PC-9 (cell line): ENCODE measurements at places on chromosomes 3 and 15.

DNA sequence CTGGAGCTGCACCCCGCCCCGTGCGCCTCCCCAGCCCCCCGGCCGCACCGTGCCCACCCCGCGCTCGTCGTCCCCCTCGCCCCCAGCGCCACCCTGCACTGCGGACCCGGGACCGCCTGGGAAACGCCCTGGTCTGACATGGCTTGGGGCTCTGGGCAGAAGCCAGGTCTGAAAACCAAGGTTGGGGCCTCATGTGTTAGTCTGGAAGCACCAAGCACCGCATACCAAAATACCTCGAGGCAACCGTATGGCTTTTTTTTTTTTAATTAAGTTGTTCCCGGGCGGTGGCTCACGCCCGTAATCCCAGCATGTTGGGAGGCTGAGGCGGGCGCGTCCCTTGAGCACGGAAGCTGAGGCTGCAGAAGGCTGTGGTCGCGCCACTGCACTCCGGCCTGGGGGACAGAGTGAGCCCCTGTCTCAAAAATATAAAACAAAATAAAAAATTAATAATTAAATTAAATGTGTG is 91.5 kb upstream of the CHD2 start:
- H3K27me3 ChIP-seq: no peaks in the 10 kb centered on the region
- peak overlapping the region; percentile 99 for H3K27ac ChIP-seq
- peaks cover 68% of the 10 kb centered on the region for H3K4me1 ChIP-seq

DNA sequence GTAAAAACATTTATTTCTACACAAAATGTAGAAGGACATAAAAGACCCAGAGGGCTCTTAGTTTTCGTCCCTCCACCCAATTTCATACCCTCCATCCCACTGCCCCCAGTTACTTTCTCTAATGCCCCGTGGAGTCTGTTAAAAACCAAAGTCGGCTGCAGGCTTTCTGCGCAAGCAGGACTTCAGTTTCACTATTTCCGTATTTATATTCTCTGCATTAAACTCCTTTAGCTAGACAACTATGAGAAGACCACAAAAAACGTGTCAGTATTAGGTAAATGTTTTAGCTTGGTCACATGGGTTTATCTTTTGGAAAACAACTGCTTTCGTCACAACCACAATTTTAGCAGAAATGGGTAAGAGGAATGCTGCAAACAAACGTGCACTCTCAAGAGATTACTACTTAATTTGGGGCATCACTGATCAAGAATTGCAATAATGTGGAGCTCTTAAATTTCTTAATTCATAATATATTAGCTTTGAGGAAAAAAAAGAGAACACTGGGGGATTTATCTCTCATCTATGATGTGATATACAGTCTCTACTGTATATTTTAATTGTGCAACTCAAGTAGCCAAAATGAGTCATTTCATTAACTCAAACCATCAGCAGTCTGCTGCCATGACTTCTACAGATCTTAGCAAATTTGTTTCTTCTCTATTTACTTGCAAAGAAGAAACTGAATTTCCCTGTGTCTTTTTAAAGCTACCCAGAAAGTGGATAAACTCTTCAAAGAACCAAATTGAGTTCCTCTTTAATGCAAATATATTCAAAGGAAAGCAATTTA is 740 bp upstream of the NSMCE3 start:
- H3K4me1 ChIP-seq: no peaks in the 10 kb centered on the region; the same call in 1 of the 2 replicates
- H3K4me3 ChIP-seq: peak overlapping the region; percentile 65
- no peak overlapping the region for H3K27ac ChIP-seq
- no peaks in the 10 kb centered on the region; the same call in 1 of the 2 replicates for H3K27me3 ChIP-seq
- no peaks in the 10 kb centered on the region for H3K36me3 ChIP-seq

DNA sequence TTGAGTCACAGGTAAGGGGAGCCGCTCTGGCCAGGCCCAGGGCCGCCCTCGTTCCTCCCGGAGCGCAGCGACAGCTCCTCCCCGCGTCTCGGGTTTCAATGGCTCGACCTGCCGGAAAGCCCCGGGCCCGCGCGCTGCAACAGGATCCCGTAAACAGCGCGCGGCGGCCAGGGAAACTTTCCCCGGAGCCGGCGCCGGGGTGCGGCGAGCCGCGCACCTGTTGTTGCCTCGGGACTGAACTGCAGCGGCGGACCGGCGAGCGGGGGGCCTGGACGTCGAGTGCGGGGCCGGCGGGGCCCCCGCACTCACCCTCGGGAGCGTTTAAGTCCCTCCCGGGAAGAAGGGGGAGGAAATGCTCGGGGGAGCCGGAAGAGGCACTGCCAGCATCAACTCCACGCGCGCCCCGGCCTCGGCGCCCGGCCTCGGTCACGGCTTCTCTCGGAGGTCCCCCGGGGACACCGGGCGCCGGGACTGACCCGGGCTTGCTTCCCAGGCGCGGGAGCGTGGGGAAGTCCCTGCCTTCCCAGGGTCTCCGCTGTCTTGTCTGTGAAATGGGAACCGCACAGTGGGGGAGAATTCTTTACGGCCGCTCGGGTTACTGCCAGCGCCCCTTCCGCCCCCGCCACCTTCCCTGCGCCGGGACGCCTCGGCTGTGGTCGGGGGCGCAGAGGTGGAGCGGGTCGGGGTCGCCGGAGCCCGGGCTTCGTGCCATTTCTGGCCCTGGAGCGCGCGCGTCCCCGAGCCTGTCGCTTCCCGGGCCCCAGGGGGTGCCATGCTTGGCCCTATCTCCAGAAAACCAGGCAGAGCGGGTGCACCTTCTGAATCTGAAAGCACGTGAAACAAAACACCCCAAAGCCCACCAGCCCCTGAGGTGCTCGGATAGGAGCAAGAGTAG is 7.5 kb upstream of the PGPEP1L start:
- peaks cover 16% of the 10 kb centered on the region for H3K4me1 ChIP-seq
- no peaks in the 10 kb centered on the region for H3K36me3 ChIP-seq
- H3K27me3 ChIP-seq: no peaks in the 10 kb centered on the region
- DNase-seq: peak; percentile 74
- peak overlapping the region; percentile 68 for H3K27ac ChIP-seq
- H3K4me3 ChIP-seq: peak overlapping the region; percentile 90

GRCh38 chr3:38649500-38650247 is at the start of gene SCN5A:
SCN5A (minus strand) TSS chr3:38649687; CDS start chr3:38633307, 16,380 bp downstream.
- no peak within 1 kb of the TSS for H3K27ac ChIP-seq
- H3K27me3 ChIP-seq: peaks cover 14% of the 10 kb centered on the region
- DNase-seq: no peak
- H3K4me1 ChIP-seq: no peaks in the 10 kb centered on the region
- H3K36me3 ChIP-seq: no peaks in the 10 kb centered on the region

GRCh38 chr15:41465822-41466421 is 27.8 kb upstream of the ITPKA start:
- no peak overlapping the region for H3K4me3 ChIP-seq
- H3K36me3 ChIP-seq: no peaks in the 10 kb centered on the region

DNA sequence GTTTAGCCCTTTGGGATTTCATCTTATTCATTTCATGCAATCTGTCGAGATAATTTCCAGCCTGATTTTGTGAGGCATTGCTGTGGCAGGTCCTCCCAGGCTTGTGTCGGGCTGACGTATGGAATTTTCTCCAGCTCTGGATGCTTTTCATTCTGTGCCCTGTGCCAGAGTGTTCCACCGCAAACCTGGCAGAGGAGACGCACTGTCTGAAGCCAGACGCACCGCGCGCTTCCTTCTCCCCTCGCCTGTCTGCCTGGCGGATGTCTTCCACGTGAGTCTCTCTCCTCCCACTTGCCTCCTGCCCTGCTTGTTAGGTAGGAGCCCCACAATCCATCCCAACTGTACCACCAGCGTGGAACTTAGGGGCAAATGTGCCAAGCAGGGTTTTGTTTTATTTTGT is 20.1 kb upstream of the GLCE start:
- DNase-seq: no peak
- H3K27me3 ChIP-seq: no peaks in the 10 kb centered on the region

GRCh38 chr15:68368731-68369435 is 63.1 kb downstream of the ITGA11 start:
- no peak overlapping the region for H3K27ac ChIP-seq
- no peaks in the 10 kb centered on the region for H3K4me1 ChIP-seq
- no peaks in the 10 kb centered on the region for H3K27me3 ChIP-seq
- no peak for DNase-seq
- H3K4me3 ChIP-seq: no peak overlapping the region

GRCh38 chr3:118793176-118793575 is 241.5 kb downstream of the IGSF11 start:
- no peaks in the 10 kb centered on the region for H3K4me1 ChIP-seq
- no peak for DNase-seq
- no peak overlapping the region for H3K27ac ChIP-seq

DNA sequence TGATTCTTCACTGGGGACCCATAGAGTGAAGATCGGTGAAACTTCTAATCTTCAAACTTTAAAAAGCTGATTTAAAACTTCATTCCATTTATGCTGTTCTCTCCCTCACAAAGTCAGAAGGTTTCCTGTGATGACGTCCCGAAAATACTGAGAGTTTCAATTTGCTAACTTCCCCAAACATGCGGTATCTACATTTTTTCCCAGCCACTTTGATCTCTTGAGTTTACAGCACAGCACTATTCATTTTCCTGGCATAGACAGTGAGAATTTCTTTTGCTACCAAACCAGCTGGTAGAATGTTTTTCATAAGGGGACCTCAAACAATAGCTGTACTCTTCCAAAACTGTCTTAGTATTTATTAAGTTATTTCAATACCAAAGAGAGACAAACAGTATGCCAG is 156.8 kb downstream of the LSAMP start:
- no peak for DNase-seq
- H3K4me3 ChIP-seq: no peak overlapping the region

GRCh38 chr3:56753206-56753820 is 48.4 kb downstream of the ARHGEF3 start:
- H3K4me1 ChIP-seq: peaks cover 5% of the 10 kb centered on the region
- no peaks in the 10 kb centered on the region for H3K27me3 ChIP-seq
- H3K27ac ChIP-seq: no peak overlapping the region
- no peak for DNase-seq
- H3K36me3 ChIP-seq: peaks cover 21% of the 10 kb centered on the region
- H3K4me3 ChIP-seq: no peak overlapping the region

- no peaks in the 10 kb centered on the region for H3K27me3 ChIP-seq
- no peaks in the 10 kb centered on the region for H3K4me1 ChIP-seq
- no peak overlapping the region for H3K27ac ChIP-seq
- H3K4me3 ChIP-seq: no peak overlapping the region
- H3K36me3 ChIP-seq: no peaks in the 10 kb centered on the region
Measured at GRCh38 chr3:99731499-99731898, 86.2 kb upstream of the CMSS1 start.

DNA sequence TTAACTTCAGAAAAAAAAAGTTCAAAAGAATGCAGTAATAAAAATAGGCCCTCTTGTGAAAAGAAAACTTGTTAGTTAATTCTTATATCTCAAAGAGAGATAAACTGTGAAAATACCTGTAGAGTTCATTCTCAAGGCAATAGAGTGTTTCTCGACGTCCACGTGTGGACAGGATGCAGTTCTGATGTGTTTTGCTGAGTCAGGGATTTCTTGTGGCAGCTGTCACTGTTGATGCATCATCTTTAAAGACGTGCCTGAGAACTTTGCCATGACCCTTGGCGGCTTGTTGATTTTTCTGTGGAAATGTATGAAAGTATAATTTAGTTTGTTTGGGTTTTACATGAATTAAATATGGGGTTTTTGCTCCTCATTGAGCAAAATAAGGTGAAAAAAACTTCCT is 702.2 kb downstream of the NLGN1 start:
- no peak overlapping the region for H3K4me3 ChIP-seq
- no peak overlapping the region for H3K27ac ChIP-seq
- H3K27me3 ChIP-seq: no peaks in the 10 kb centered on the region
- 0 out of 2 replicates have a peak, but pooled peaks cover 5% of the 10 kb centered on the region for H3K4me1 ChIP-seq
- no peaks in the 10 kb centered on the region for H3K36me3 ChIP-seq

GRCh38 chr3:134308350-134308891 is 57.8 kb upstream of the RYK start:
- no peaks in the 10 kb centered on the region for H3K27me3 ChIP-seq
- peaks cover 52% of the 10 kb centered on the region for H3K4me1 ChIP-seq
- no peak overlapping the region for H3K4me3 ChIP-seq
- peak overlapping the region; percentile 98 for H3K27ac ChIP-seq
- peak; percentile 88 for DNase-seq

DNA sequence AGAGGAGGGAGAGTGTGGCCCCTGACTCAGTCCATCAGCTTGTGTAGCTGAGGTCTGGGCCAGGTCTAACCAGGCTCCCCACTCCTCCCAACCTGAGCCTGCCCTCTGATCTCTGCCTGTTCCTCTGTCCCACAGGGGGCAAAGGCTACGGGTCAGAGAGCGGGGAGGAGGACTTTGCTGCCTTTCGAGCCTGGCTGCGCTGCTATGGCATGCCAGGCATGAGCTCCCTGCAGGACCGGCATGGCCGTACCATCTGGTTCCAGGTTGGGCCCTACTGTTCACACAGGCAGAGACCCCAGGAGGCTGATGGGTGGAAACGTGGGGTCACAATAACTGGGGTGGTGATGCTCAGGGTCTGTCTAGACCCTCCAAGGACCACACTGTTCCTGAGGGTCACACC is 6.8 kb downstream of the NEIL1 start:
- no peaks in the 10 kb centered on the region for H3K36me3 ChIP-seq
- no peaks in the 10 kb centered on the region for H3K4me1 ChIP-seq
- H3K27ac ChIP-seq: no peak overlapping the region
- DNase-seq: no peak
- H3K27me3 ChIP-seq: no peaks in the 10 kb centered on the region

- H3K27me3 ChIP-seq: no peaks in the 10 kb centered on the region
- H3K36me3 ChIP-seq: no peaks in the 10 kb centered on the region
- H3K4me1 ChIP-seq: no peaks in the 10 kb centered on the region
- DNase-seq: no peak
- H3K27ac ChIP-seq: no peak overlapping the region
Measured at GRCh38 chr3:95752199-95752598, 1062.2 kb upstream of the EPHA6 start.

- H3K36me3 ChIP-seq: no peaks in the 10 kb centered on the region
- H3K4me1 ChIP-seq: no peaks in the 10 kb centered on the region
- H3K4me3 ChIP-seq: no peak overlapping the region
- no peaks in the 10 kb centered on the region for H3K27me3 ChIP-seq
- H3K27ac ChIP-seq: no peak overlapping the region
Measured at GRCh38 chr3:149010966-149011365, 19.6 kb downstream of the GYG1 start.

DNA sequence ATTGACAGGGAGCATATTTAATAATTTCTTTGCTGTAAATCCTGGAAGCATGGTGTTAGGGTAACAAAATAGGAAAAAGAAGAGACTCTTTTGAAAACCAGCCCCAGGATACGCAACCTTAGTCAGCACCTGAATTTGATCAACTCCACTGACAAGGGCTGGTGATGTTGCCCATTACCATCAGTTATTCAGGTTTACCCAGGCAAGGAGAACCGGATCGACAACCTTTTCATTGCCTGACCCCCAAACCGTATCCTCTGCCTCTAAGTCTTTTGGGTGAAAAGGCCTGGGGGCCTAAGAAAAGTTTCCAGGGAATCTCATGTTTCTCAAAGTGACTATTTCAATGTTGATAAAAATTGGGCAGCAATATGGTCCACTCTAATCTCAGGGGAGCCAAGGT is 313.3 kb downstream of the KBTBD8 start:
- 0 out of 2 replicates have a peak, but pooled peaks cover 8% of the 10 kb centered on the region for H3K27me3 ChIP-seq
- no peak overlapping the region for H3K4me3 ChIP-seq
- no peaks in the 10 kb centered on the region for H3K36me3 ChIP-seq
